ENCODE measurements at places on chromosomes 1 and 21.
A peak's percentile ranks its signal among the peaks of the same experiment; 100 is the strongest.

- DNase-seq, result no peak
Measured at GRCh38 chr21:38402291-38402690, 96.0 kb downstream of the ERG start.

DNA sequence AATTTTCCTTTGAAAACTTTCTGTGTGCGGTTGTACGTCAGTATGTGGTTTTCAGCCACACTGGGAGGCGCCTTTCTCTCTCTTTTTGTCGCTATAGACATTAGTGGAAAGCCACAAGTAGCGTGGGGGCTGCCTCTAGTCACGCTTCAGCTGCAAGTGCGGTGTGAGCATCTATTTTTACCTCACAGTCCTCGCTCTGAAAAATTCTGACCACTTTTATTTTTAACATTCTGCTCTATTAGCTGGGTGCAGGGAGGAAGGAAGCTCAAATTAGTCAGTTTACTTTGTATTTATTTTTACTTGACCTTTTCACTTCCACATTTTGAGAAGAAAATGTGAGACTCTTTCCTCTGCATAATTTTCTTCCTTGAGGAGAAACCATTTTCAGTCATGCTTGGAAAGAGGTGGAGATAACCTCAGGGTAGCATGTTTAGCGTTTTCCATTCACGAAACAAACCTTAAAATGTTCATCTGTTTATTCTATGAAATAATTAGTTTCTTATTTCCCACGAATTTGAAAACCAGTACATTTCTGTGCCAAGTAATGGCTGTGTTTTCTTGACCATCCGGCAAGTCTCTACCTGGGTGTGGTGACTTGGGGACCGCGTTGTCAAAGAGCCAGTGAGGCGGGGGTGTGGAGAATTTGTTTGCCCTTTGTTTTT lies 35.6 kb downstream of the ADARB1 start:
- DNase-seq, result no peak

- DNase-seq, result no peak
Measured at GRCh38 chr1:231856894-231857293, 230.3 kb downstream of the DISC1 start.

- no peak for DNase-seq
Measured at GRCh38 chr1:7620196-7620595, 150.9 kb upstream of the VAMP3 start.

DNA sequence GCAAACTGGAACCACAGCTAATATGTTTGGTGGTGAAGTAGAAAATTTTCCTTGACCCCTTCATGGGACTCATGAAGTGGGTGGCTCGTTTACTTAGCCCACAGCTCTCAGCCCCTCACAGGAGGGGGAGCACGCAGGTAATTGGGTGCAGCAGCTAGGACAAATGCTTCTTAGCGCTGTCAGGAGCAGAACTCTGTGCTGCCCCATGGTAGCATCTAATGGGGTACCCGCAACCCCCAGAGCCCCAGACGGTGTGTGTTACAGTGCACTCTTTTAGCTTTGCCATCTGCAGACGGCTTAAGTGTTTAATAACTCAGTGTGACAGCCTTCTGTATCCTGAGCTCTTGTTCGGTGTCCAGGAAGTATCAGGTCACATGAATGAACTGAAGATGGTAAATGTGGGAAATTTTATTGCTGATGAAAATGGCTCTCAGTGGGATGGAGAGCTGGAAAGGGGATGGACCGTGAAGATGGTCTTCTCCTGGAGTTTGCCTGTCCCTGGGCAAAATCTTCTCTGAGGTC lies 189.6 kb upstream of the ZRANB2 start:
- peak; percentile 19 for DNase-seq

- DNase-seq, result no peak
Measured at GRCh38 chr1:87367549-87367948, 38.9 kb downstream of the LMO4 start.

DNA sequence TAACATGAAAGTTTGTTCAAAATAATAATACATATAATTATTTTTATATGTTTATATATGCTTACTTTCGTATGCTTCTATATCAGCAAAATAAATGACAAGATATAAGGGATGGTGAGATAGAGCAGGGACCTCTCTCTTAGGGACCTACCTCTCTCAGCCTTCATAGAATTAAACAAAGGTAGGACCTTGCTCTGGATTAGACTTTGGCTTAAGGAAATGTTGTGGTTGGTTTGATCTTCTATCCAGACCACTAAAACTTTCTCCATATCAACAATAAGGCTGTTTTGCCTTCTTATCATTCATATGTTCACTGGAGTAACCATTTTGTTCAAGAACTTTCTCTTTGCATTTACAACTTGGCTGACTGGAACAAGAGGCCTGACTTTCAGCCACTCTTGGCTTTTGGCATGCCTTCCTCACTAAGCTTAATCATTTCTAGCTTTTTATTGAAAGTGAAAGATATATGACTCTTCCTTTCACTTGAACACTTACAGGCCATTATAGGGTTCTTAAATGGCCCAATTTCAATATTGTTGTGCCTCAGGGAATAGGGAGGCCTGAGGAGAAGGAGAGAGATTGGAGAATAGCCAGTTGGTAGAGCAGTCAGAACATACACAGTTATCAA lies 14.4 kb downstream of the FRRS1 start:
- DNase-seq, result no peak

DNA sequence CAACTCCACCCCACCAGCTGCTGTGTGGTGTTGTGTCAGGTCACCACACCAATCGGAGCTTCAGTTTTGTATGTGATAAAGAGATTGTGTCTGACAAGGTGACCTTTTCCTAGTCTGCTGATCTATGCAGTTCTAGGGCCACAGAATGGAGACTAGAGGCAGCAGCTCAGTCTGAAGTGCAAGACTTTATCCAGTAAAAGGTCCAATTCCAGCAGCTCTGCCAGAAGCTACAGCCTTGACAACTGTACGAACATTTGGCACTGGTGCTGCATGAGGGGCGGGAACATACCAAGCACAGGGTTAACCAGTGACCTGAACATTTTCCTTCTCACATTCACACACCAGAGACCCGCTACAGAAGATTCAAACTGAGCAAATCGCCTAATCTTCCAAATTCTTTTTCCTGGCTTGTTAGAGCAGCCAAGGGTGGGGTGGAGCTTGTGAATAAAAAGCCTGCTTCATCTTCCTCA lies 9.3 kb downstream of the FMO1 start:
- DNase-seq, result no peak

DNA sequence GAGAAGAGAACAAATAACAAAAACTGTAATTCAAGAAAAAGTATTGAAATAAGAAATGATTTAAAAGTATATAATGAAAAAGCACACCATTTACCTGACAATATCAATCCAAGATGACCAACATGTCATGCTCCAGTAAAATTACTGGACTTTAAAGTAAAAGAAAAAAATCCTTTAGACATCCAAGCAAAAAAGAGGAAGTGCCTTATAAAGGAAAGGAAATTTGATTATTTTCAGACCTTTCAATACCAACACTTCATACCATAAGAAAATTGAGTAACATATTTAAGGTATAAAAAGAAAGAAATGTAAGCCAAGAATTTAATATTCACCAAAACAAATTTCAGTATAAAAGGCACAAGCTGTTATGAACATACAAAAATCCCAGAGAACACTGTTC lies 46.2 kb upstream of the SSX2IP start:
- no peak for DNase-seq

GRCh38 chr1:239633432-239633831 lies 247.1 kb downstream of the CHRM3 start:
- DNase-seq, result no peak

DNA sequence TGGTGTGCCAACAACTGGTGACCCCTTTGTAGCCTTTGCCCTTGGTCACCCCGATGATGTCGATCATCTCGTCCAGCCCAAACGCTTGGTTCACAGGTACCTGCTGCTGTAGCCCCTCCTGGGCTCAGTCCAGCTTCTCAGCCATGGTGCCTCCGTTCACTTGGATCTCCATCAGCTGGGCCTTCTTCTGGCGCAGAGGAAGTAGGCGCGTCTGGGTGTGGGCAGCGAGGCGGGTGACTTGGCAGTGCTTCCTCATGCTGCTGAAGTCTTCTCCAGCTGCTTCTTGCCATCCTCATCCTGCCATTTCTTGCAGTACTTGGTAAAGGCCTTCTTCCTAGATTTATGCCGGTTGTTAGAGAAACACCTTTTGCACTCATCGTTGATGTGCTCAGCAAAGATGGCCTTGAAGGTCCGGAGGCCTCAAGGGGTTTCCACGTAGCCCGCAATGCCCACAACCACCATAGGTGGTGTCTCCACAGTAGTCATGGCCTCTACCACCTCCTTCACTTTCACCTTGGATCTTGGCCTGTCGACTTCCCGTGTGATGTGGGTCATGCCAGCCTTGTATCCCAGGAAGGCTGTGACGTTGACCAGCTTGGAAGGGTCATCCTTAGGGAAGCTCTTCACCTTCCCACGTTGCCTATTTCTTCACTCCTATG lies 13.0 kb downstream of the DOP1B start:
- no peak for DNase-seq

GRCh38 chr21:38852278-38852677 lies 46.5 kb downstream of the ETS2 start:
- DNase-seq, result no peak

GRCh38 chr1:23191199-23191598 lies 22.5 kb upstream of the LUZP1 start:
- no peak for DNase-seq

Data from WERI-Rb-1 (cell line).